Thymus (tissue), 14 donors: ENCODE measurements at places on chromosomes 7 and 10.

DNA sequence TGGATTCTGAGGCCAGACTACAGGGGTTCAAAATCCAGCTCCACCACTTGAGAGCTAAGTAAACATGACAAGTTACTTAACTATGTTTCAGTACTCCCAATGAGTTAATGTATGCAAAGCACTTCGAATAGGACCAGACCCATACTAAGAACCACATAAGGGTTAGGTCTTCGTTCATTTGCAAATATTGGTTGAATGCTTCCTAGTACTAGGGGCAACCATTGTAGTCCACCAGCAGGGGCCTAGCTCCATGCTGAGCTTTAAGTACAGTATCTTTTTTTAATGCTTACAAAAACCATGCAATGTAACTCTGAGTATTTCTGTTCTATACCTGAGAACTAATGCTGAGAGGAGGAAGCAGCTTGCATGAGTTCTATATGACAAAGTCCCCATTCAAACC, 80.4 kb upstream of the PDE1C start:
- H3K4me1 ChIP-seq, result no peaks in the 10 kb centered on the region
- no peak overlapping the region for H3K4me3 ChIP-seq

- H3K36me3 ChIP-seq, result peaks cover 4% of the 10 kb centered on the region
- no peak for DNase-seq
- H3K27me3 ChIP-seq, result no peaks in the 10 kb centered on the region
- H3K4me3 ChIP-seq, result no peak overlapping the region
- H3K27ac ChIP-seq, result no peak overlapping the region
- no peaks in the 10 kb centered on the region for H3K4me1 ChIP-seq
These were observed 1.1 kb upstream of the SMIM30 start for GRCh38 chr7:113119429-113119828.

- DNase-seq, result no peak
- no peaks in the 10 kb centered on the region for H3K27me3 ChIP-seq
- no peak overlapping the region for H3K27ac ChIP-seq
- no peaks in the 10 kb centered on the region for H3K36me3 ChIP-seq
- H3K4me3 ChIP-seq, result no peak overlapping the region
These were observed 241.5 kb upstream of the PTER start for GRCh38 chr10:16195178-16195769.

DNA sequence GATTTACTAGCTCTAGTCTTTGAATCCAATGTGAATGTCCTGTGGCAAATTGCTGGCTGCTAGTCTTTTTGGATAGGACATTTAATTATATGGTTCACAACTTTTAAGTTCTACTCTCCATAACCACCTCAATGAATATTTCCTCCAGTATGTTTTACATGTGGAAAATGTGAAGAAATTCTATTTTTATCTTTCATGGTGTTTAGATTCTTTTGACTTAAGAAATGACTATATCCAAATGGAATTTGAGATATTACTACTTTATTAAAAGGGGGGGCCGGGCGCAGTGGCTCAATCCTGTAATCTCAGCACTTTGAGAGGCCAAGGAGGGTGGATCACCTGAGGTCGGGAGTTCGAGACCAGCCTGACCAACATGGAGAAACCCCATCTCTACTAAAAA, 202.0 kb downstream of the ARL4A start:
- no peaks in the 10 kb centered on the region for H3K27me3 ChIP-seq
- H3K27ac ChIP-seq, result no peak overlapping the region
- no peak overlapping the region for H3K4me3 ChIP-seq

DNA sequence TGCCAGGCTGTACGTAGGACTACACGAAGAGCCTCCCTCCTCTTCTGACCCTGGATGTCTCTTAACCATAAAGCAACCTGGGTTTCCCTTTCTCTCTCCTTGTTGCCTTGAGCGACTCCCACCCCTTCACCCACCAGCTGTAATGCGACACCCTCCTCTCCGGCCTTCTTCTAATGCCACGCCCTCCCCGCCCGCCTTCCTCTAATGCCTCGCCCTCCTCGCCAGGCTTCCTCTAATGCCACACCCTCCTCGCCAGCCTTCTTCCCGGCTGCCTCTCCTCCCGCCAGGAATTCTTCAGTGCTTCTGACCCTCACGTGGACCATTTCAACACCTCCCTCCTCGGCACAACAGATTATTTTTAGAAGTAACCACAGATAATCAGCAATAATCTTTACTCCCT, 348.5 kb upstream of the SHH start:
- peaks cover 2% of the 10 kb centered on the region for H3K27me3 ChIP-seq
- no peak for DNase-seq
- no peaks in the 10 kb centered on the region for H3K36me3 ChIP-seq
- H3K4me3 ChIP-seq, result no peak overlapping the region
- no peaks in the 10 kb centered on the region for H3K4me1 ChIP-seq
- H3K27ac ChIP-seq, result no peak overlapping the region

DNA sequence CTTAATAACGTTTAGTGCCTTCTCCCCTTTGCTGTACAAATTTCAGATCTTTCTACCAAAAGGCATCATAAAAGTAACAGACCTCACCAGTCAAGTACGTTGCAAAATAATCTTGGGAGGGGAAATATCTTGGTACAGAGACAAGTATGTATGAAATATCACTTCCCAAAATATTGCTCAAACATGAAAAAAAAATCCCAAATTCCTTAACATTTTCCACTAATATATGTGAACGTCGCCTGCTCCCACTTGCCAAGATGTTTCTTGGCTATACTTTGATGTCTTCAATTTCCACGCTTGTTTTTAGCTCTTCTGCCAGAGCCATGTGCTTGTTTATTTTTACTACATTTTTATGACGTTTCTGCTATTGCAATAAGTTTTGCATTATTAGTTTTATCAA, 223.5 kb downstream of the PLXNA4 start:
- no peaks in the 10 kb centered on the region for H3K4me1 ChIP-seq
- H3K36me3 ChIP-seq, result no peaks in the 10 kb centered on the region
- no peak for DNase-seq
- no peaks in the 10 kb centered on the region for H3K27me3 ChIP-seq
- H3K27ac ChIP-seq, result no peak overlapping the region
- H3K4me3 ChIP-seq, result no peak overlapping the region

DNA sequence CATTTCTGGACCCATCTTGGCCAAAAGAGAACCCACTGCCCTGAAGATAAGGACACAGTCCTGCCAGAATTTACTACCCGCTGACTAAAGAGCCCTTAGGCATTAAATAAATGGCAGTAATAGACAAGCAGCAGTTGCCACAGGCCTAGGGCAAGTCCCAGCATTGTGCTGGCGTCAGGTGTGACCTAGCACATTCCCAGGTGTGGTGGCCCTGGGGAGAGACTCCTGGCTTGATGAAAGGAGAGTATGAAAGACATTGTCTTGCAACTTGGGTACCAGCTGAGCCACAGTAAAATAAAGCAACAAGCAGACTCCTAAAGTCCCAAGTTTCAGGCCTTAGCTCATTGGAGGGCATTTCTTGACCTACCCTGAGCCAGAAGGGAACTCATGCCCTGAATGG, 715.7 kb upstream of the SORCS1 start:
- no peak overlapping the region for H3K27ac ChIP-seq
- H3K27me3 ChIP-seq, result no peaks in the 10 kb centered on the region
- no peak for DNase-seq

GRCh38 chr7:82017334-82017943, 247.6 kb upstream of the HGF start:
- no peaks in the 10 kb centered on the region for H3K36me3 ChIP-seq
- DNase-seq, result no peak
- no peak overlapping the region for H3K27ac ChIP-seq
- no peaks in the 10 kb centered on the region for H3K4me1 ChIP-seq
- H3K4me3 ChIP-seq, result no peak overlapping the region

DNA sequence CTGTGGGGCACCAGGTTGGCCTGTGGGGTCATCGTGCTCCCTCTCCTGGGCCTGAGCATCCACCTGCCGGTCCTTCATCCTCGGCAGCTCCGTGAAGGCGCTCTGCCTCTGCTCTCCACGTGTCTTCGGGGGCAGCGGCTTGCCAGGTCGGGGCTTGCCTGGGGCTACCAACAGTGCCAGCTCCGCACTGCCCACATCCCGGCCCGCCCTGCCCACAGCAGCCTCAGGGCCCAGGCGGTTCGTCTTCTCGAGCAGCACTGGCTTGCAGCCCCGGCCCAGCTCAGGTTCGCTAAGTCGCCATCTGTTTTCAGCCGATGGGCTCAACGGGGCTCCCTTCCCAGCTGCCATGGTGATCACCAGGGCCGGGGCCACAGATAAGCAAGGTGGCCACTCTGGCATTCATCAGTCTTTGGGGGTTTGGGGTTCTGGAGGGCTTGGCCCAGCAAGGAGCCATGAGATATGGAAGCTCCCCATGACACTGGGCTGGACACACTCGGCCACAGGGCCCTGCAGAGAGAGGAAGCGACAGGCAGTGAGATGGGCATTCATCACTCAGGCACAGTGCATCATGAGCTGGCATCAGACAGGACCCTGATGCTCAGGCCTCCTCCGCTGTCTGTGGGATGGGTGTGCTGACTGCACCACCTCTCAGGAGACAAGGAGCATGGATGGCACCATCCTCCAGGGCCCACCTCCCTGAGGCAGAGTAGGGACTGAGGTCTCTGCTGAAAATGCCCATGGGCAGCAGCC, 15.5 kb downstream of the ZNF488 start:
- no peaks in the 10 kb centered on the region for H3K27me3 ChIP-seq
- DNase-seq, result no peak
- H3K36me3 ChIP-seq, result no peaks in the 10 kb centered on the region
- no peak overlapping the region for H3K27ac ChIP-seq
- H3K4me1 ChIP-seq, result no peaks in the 10 kb centered on the region
- no peak overlapping the region for H3K4me3 ChIP-seq
